Astrocyte of the spinal cord (primary cell): ENCODE measurements at places on chromosomes 3 and 15.

- no peak for DNase-seq
These were observed 136.0 kb downstream of the ATP10A start for GRCh38 chr15:25727116-25727515.

DNA sequence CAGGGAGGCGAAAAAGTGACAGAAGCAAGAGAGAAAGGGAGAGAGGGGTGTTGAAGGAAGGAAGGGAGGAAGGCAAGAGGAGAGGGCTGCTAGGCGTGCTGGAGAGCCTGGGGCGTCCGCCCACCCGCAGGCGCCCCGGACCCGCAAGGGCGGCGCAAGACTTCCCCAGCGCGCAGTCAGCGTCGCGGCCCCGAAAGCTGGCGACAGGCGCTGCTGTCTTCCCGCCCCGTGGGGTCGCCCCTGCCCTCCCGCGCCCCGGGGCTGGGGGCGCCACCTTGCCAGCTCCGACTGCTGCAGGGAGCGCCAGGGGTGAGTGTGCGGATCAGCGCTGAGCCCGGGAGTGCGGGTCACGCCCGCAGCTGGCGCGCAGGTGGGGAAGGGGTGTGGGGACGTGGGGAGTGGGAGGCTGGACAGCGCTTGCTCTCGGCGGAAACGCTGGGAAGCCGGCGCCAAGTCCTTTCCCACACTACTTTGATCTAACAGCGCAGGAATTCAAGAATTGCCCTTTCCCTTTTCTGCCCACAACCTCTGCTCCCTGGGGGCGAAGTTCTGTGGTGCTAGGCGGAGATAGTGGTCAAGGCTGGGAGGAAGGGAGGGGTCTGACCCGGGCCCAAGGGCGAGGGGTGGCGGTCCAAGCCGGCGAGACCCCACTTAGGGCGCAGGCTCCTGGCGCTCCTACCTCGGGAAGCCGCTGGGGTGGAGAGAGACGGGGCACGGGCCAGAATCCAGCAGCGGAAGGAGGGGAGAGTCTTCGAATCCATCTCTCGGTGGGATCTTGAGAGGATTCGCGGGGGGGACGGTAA lies 266.1 kb downstream of the CGGBP1 start:
- no peak for DNase-seq

GRCh38 chr15:38746211-38746610 lies 181.6 kb upstream of the RASGRP1 start:
- DNase-seq = no peak

DNA sequence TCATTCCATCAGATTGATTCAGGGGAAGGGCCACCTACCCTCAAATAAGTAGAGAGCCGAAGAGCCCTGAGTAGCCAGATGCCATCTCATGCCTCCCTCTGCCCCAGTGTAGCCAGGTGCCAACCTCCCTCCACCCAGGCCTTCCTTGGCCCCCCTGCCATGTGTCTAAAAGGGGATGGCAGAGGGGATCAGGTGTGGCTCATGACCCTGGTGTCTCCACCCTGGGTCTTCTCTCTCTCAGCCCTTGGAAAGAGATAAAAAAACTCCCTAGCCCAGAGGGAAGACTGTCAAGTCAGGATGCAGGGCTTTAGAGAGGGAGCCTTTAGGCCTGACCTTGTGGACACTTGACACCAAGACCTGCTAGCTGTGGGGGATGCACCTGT lies 5.2 kb downstream of the GRM2 start:
- DNase-seq = no peak

DNA sequence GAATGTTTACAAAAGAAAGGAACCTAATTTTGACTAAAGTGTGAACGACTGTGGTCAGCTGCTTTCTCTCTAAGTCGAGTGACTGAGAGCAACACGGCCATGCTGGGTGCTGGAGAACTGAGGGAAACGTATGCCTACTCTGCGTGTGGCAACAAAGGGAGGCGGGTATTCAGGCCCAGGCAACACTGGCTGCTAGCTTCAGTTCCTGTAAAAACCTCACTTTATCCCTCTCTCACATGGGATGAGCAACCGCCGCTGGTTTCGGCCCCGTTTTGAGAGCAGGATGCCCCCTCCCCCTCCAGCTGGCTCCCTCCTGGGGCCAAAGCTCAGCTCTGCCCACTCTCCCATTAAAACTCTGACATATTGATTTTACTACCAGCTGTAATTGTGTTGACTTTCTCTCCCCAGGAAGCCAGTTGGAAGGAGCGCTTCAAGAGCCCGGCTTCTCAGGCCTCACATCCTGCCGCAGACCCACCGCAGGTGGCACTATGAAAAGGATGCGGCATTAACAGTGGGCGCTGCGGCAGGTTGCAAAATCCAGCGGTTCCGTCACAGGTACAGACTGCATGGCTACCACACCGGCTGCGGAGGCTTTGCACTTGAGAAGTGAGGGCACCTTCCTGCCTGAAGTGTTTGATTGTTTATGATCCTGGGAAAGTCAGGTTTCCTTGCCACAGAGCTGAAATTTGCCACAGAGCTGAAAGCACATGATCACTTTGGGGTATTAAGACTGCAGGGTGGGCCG lies 12.7 kb downstream of the PLXND1 start:
- DNase-seq = no peak

DNA sequence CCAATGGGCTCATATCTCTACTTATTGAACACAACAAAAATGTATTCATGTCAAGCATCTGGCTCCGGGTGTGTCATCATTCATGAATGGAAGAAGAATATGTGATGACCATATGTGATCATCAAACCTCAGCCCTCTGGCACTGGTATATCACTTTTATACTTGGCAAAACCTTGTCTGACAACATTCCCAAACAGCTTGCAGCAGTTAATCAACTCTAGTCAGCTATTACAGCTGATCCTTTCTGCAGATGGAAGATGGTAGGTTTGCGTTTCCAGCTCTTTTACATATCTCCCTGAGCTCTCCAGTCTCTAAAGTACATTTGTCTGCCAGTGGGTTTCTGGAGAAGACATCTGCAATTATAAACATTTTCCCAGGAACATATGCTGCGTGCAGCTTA lies 6.6 kb downstream of the PLSCR5 start:
- DNase-seq = no peak

DNA sequence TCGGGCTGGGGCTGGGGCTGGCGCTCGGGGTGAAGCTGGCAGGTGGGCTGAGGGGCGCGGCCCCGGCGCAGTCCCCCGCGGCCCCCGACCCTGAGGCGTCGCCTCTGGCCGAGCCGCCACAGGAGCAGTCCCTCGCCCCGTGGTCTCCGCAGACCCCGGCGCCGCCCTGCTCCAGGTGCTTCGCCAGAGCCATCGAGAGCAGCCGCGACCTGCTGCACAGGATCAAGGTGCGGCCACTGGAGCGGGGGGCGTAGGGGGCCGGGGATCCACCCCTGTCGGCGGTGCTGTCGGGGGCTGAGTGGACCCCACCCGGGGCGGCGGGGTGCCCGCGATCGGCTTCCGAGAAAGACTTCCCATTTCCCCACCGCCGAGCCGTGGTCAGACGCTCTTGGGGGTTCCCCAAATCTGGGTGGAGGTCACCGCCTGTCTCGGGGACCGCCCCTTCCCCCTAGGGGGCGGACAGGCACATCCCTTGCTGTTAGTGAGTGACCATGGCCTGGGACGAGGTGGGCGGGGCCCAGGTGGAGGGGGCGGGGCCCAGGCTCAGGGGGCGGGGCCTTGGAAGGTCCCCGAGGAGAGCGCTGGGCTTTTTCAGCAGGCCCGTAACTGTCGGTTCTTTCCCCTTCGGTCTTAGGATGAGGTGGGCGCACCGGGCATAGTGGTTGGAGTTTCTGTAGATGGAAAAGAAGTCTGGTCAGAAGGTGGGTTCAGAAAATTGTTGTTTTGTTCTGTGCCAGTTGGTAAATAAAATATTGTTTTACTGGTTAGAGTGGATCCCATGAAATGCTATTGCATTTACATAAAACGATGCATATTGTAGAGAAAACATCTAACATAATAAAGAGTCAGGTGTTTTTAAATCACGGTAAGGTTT lies 578 bp downstream of the LACTB start:
- DNase-seq = peak; percentile 58

DNA sequence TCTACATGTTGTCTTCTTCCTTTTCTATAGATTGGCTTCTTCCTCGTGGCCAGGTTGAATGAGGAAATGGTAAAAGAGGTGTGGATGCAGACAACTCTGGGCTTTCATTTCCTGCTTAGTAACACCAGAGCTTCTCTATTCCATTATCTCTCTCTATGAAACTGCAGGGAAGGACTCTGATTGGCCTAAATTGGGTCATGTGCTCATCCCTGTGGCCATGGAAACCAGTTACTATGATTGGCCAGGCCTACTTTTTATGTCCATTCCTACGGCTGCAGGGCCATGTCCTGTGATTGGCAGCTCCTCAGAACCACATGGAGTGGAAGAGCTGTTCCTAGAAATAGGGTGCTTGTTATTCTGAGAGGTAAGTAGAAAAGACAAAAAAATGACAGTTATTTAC lies 486.9 kb upstream of the ADAMTS9 start:
- no peak for DNase-seq

DNA sequence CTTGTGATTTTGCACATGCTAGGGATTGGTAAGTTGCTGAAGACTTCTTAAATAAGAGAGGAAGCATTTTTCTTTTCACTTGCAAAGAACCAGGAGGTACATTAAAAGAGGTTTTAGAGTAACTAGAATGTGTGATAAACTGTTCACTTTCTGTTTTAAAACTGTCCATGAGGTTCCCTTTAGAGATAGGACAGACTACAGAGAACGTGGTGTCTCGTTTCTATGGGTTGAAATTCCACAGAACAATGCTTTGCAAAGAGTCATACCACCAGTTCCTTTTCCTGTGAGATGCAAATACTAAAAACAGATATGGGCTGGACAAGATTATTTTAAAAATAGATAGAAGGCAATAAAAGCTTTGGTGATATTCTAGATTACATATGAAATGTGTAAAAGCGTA lies 372.8 kb downstream of the TIGIT start:
- DNase-seq = no peak

DNA sequence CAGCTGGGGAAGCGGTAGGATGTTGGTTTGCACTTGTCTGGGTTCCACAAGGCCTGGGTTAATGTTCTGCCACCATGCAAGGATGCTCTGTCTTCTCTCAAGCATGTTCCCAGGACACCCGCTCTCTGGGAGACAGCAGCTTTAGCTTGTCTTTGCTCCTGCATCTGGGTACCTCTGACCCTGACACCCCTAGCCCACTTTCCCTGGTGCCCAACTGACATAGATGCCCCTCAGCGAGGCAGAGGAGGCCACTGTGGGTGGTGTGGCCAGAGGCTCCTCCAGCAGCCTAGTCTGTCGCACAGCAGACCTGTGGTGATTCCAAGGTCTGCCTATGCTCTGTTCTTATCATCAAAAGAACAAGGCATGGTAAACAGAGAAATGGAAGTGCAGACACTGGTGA lies 83.6 kb upstream of the ALDH1L1 start:
- DNase-seq = no peak

DNA sequence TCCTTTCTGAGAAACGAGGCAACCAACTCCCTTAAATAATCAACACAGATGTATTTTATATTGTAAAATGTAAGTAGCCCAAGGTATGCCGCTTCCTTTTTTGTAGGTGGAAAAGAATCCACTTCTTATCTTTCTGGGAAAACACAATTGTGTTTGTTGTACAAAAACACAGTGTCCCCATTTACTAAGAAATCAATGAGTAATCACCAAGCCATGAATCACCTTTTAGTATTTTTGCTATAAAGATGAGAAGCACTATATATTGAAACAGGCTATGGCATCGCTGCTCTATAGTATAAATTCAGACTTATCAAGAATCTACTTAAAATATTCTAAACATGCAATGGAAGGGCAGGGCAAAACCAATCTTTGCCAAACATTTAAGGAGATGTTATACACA lies 104.0 kb downstream of the TNIK start:
- DNase-seq = no peak

- no peak for DNase-seq
These were observed 509.9 kb downstream of the SHQ1 start for GRCh38 chr3:72338082-72338941.

- no peak for DNase-seq
These were observed 97.7 kb downstream of the CD47 start for GRCh38 chr3:107992976-107993684.

DNA sequence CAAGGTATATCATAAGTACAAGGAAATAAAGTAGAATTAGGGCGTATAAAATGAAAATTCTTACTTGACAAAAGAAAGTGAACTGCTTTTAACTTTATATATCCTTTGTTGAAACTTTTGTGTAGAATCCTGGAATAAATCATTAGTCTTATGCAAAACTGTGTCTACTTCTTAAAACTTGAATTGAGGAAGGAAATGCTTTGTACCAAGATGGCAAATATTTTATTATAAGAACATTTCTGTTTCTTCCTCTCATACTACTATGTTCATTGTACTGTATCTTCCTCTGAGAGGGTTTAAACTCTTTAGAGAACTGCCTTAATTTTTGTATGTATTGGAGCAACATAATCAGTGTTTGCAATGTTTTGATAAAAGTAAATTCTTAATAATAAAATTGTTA lies 42.0 kb downstream of the RASA2 start:
- no peak for DNase-seq

DNA sequence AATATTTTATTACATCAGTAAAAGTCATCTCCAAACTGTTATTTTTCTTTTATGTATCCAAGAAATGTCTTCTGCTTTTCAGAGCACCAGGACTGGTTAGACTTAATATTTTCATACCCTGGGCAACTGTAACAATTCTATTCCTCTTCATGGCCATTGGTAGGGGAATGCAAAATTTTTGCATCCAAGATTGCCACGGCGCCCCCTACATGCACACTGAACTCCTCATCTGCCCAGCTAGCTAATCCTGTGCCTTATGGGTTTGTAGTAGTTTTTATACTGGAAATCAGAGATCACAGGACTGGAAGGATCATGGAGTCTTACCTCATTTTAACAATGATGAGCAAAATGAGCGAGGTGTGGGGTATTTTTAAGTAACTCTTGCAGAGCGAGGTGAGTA lies 74.2 kb downstream of the CRTC3 start:
- no peak for DNase-seq

- DNase-seq = no peak
These were observed 40.2 kb upstream of the ZBTB20 start for GRCh38 chr3:115187149-115187757.

GRCh38 chr3:71734881-71735280 lies 9.7 kb upstream of the EIF4E3 start:
- no peak for DNase-seq

DNA sequence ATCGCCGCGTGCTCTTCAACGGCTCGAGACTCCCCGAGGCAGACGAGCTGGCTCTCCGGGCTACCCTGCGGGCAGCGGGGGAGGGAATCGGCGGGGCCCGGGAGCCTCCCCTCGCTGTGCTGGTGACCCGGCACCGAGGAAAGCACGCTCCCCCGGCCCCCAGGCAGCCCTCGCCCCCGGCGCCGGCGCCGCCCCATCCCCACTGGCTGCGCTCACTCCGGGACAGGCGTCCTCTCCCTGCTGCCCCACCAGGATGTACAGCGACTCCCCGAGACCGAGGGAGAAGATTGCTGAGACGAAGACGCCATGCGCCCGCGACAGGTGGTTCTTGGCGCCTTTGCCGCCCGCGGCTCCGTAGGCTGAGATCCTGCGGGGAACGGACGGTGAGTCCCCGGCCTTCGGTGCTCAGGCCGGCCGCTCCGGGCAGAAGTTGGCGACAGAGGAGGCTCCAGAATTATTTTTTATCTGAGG lies 1.7 kb downstream of the LTK start:
- no peak for DNase-seq

GRCh38 chr3:62451211-62451887 lies 78.0 kb upstream of the FEZF2 start:
- no peak for DNase-seq

GRCh38 chr3:134517791-134518190 lies 31.9 kb downstream of the CEP63 start:
- peak; percentile 55 for DNase-seq
